ENCODE measurements at places on chromosomes 16 and 17.

DNA sequence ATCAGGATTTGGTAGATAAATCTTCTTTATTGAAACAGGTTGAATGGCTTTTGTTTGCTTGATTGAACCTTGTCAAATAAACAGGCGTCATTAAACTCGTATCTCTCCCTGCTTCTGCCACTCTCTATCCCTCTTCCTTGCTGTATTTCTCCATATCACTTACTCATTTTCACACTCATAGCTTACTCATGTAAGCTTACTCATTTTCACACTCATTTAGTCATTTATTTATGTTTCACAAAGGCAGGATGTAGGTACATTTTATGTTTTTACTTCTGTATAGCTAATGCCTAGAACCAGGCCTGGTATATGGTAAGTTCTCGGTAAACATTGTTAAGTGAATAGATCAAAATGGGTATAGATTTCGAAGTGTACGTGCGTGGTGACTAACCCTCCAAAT lies 450.0 kb downstream of the PMP22 start:
- no peak for DNase-seq

DNA sequence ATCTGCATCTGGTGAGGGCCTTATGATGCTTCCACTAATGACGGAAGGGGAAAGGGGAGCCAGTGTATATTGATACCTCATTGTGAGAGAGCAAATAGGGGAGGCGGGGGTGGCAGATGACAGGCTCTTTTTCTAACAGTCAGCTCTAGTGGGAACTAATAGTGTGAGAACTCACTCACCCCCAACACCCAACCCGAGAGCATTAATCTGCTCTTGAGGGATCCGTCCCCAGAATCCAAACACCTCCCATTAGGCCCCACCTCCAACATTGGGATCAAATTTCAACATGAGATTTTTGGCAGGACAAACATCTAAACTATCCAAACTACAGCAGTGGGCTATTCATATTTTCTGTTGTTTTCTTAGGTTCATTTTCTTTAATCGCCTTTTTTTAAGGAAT lies 54.4 kb downstream of the BPTF start:
- no peak for DNase-seq

- DNase-seq: no peak
These were observed 7.4 kb downstream of the SMCR8 start for GRCh38 chr17:18322522-18322921.

DNA sequence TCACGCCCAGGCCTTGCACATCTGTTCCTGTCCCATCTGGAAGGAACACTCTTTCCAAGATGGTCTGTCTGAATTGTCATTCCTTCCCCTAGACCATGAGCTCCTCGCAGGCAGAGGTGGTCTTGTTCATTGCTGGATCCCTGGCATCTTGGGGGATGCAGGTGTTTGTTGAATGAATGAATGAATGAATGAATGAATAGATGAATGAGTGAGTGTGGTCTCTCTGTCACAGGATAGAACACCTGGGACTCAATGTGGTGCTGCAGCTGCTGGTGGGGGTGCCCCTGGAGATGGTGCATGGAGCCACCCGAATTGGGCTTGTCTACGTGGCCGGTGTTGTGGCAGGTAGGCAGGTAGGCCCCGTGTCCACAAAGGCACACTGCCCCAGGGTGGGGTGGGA lies 32.2 kb downstream of the RHBDL3 start:
- no peak for DNase-seq

DNA sequence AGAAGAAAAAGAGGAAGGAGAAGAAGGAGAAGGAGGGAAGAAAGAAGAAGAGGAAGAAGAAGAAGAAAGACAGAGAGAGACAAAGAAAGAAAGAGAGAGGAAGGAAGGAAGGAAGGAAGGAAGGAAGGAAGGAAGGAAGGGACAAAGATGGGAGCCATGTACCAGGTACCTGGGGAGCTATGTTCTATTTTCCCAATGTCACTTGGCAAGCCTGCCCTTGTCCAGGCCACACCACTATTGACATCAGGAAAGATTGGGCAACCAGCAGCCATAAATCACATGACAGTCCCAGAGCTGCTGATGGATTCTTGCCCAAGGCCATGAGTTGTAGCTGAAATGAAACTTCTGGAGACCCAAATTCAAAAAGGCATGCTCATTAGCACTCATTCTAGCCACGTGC lies 2.7 kb upstream of the CES1 start:
- peak; percentile 36 for DNase-seq

- DNase-seq: no peak
These were observed 14.6 kb downstream of the CCDC57 start for GRCh38 chr17:82198092-82198491.

DNA sequence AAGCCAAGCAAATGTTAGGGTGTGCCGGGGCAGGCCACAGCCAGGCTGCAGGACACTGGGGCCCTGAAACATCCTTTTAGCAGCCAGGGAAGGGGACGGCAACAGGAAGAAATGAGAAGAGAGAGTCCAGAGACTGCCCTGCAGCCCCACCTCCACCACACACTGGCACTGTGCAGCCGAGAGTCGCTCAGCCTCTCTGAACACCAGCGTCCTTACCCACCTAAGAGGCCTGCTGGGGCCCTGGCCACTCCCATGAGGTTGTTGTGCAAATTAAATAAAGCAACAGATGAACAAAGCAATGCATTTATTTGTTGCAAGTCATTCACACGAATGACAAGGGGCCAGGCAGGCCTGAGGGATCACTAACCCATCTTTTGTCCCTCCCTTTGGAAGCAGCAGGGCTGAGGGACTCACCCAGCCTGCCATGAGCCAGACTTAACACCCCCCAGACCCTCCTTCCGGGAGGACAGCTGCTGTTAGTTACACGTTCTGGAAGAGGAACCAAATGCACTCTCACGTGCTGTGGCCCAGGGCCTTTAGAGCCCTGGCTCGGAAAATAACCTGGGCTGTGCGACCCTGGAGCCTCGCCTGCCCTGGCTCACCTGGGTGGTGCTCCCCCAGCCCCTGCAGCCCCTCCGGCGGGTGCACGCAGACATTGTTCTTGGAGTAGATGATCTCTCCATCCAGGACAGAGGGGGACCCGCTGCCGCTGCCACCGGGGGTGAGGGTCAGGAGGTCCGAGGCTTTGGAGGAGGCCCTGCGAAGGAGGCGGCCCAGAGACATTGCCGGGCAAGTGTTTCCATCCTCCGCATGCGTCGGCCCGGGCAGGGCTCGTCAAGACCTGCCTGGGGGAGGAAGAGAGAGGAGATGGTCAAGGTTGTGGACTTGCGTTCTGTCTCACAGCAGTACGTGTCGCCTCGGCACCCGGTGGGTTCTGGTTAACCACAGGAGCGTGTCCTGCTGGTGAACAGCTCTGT lies 22.6 kb downstream of the TBC1D16 start:
- DNase-seq: no peak

- DNase-seq: no peak
These were observed 47.2 kb downstream of the HOXB1 start for GRCh38 chr17:48483471-48484131.

DNA sequence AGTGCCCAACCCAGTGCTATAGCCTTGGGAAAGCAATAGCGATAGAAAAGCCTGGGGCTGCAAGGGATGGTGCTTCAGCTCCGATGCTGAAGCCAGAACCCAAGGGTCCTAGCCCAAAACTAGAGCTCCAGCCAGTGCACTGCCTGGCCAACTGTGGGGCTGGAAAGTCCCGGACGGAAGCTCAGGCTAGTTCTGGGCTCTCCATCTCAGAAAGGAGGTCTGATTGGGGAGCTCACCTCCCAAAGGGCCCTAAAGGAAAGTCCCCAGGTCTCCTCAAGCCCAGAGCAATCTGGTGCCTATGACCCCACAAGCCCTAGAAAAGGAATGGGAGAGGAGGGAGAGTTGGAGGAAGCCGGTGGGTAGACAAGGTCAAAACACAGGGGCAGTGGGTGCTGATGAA lies 2.0 kb upstream of the ABCC3 start:
- DNase-seq: no peak

DNA sequence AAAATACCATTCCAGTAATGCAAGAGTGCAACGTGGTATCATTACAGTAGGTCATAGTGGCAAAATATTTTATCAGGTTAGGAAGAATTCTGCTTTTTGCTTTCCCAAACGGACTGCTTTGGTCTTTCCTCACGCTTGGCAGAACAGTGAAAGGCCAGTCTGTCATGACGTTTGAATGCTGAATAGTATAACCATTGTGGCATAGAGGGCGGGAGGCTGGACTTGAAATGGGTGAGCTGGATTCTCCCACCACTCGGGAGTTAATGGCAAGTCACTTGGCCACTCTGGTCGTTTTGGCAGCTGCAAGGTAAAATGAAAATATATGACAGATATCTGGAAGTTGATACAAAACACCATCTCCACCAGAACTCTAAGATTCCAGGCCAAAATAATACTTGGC lies 391.2 kb downstream of the MAF start:
- DNase-seq: no peak

DNA sequence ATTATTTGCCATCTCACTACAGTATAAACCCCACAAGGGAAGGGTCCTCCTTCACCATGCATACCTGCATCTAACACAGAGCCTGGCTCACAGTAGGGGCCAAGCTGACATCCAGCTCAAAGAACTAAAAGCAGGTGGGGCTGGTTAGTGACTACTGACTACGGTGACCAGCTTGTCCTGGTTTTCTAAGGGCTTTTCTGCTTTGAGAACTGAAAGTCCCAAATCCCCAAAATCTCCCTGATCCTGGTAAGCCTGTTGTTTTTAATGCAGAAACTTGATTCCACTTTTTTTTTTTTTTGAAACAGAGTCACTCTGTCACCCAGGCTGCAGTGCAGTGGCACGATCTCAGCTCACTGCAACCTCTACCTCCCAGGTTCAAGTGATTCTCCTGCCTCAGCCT lies 89.4 kb downstream of the NDE1 start:
- DNase-seq: no peak

- no peak for DNase-seq
These were observed 560.6 kb downstream of the CDH13 start for GRCh38 chr16:83187405-83187804.

DNA sequence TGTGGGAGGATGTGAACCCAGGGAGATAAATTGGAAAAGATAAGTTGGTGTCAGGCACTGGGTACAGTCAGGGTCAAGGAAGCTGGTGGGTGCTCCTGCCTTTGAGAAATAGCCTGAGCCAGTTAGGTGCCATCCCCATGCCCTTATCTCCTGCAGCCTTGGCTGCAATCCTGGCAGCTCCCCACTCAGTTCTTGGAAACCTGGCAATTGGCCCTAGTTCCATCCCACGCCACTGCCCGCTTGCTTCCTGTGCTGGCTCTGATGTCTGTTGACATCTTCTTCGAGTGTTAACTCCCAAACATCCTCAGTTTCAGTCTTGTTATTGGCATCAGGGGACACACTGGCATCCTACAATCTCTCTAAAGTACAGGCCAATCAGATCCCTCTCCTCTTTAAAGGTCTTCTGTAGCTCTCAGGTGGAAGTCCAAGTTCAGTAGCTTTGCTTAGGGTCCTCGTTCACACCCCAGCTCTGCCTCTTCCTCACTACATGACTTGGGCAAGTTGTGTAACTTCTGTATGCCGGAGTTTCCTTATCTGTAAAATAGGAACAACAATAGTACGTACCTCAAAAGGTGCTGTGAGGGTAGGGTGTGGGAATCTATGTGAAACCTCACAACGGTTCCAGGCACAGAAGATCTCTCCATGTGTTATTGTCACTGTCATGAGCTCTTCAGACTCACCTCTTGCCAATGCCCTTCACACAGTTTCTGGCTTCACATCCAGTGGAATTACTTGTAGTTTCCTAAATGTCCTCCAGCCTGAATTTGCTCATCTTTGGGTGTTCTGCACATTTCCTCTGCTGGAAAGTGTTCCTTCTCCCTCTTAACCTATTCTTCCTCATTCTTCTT lies 13.5 kb upstream of the PRKAR1A start:
- peak; percentile 55 for DNase-seq
